ENCODE measurements at places on chromosomes 5 and 9.

GRCh38 chr5:148237785-148238417, 424 bp upstream of the MARCOL start:
- no peak overlapping the region for H3K27ac ChIP-seq
- no peaks in the 10 kb centered on the region for H3K27me3 ChIP-seq
- no peak for DNase-seq

DNA sequence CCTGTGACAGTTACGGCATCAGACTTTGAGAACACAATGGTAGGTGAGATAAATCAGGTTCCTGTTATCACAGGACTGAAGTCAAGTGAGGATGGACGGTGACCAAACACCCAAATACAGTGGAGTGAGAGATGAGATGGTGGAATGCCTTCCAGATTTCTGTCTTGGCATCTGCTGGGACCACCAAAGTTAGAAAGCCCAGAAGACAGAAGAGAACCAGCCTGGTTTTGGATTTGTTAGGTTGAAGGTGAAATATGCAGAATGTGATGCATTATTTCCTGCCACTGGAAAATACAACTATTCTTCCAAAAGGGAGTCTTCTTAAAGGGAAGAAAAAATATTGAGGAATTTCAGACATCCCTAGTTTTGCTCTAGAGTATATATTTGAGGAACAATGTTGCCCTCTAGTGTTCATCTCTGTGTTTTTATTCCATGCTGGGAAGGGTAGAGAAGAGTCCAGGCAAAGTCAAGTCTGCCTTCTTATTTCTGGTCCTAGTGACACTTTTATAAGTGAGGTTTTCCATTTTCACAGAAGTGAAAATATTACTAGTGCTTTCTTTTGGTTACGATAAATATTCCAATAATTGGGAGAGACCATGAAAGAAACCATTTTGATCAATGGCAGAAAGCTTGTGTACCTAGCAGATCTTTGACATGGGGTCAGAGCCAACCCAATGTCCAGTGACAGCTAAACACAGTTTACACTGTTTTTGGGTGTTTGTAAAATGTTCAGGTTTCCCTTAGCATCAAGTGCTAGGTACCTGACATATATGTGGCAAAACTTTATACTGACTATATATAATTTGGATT, 142.3 kb upstream of the ANKH start:
- DNase-seq = peak; percentile 43
- no peak overlapping the region for H3K27ac ChIP-seq
- H3K4me3 ChIP-seq = no peak overlapping the region
- peaks cover 9% of the 10 kb centered on the region for H3K4me1 ChIP-seq
- no peaks in the 10 kb centered on the region for H3K27me3 ChIP-seq

DNA sequence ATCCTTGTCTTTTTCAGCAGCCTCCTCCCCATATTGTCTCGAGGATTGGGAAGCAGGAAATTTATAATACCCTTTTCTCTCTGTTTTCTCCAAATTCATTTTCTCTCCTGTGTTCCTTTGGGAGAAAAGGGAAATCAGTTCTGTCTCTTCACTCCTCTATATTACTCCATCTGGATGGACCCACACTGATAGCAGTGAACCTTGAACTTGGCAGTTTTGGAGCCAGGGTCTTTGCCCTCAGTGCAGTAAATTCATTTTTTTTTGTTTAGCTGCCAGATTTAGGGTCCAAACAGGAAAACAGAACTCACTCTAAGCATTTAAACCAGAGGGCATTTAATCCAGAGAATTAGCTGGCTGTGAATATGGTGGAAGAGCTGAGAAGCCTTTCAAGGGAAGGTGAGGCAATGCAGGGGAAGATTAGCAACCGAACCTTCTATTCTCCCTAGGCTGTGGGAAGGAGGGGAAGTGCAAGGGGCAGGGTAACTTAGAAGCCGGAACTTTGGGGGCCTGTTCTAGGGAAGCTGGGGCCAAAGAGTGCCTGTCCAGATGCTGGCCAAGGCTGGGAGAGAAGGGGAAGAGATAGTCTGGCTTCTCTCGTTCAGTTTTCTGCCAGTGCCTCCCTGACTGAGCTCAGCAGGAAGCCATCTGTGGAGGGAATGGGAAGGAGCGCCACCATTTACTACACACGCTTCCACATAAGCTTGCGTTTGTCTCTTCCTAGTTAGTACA, 16.3 kb upstream of the NPR2 start:
- peaks cover 26% of the 10 kb centered on the region for H3K4me1 ChIP-seq
- H3K4me3 ChIP-seq = no peak overlapping the region
- H3K36me3 ChIP-seq = no peaks in the 10 kb centered on the region
- no peak for DNase-seq
- no peaks in the 10 kb centered on the region for H3K27me3 ChIP-seq
- H3K27ac ChIP-seq = no peak overlapping the region

DNA sequence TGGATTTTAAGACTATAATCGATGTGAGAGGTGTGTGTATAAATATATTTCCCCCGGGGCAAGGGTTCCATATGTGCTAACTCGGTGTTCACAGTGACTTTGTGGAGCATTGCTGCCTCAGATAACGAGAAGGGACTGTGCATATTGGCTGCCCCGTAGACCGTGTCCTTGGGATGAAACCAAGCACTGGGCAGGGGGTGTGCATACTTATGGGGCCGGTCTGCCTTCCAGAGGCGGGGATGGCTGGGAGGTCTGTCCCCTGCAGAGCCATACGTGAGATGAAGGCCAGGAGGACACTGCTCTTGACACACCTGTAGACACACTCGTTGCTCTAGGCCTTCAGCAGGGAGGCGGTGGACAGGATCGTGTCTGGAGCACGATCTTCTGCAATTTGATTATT, 56.0 kb upstream of the ZNF354A start:
- no peaks in the 10 kb centered on the region for H3K36me3 ChIP-seq
- no peak for DNase-seq
- H3K4me3 ChIP-seq = no peak overlapping the region
- H3K27me3 ChIP-seq = peaks cover 3% of the 10 kb centered on the region

GRCh38 chr9:93451849-93452709, 594 bp downstream of the FAM120A start:
- H3K36me3 ChIP-seq = peaks cover 21% of the 10 kb centered on the region
- H3K27me3 ChIP-seq = no peaks in the 10 kb centered on the region
- DNase-seq = peak; percentile 90

GRCh38 chr5:93221-93980, 1.4 kb downstream of the PLEKHG4B start:
- peaks cover 23% of the 10 kb centered on the region for H3K27me3 ChIP-seq
- H3K4me3 ChIP-seq = no peak overlapping the region
- no peaks in the 10 kb centered on the region for H3K4me1 ChIP-seq

DNA sequence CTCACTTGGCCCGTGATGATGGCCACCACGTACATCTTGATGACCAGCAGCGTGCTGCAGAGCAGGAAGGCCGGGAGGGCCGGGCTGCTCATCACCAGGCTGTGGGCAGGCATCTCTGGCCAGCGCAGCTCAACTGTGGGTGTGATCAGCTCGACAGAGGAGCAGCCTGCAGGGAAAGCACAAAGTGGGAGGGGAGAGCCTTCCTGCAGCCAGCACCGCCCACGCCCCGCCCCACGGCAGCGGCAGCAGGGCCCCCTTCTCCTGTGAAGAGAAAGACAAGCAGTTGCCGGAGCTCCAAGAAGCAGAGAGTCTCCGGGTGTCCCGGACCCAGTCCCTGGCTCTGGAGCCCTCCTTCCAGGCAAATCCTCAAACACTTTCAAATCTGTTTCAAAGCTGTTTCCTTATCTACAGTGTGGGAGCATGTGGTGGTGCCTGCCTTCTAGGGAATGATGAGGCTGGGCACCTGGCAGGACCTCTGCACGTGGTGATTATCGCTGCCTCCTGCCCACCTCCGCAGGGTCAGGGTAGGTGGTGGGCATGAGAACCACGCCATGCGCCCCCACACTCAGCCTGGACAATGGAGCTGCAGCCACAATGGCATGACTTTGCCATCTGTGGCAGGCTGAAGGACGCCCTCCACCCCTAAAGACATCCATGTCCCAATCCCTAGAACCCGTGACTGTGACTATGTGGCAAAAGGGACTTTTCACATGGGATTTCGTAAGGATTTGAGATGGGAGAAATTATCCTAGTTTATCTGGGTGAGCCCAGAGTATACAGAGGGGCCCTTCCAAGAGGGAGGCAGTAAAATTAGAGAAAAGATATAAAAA, at the start of gene PTGES:
TSS of gene PTGES (minus strand) at position 143 of the 830 bp plus-strand sequence. CDS start at position 113, 30 bp downstream.
- no peaks in the 10 kb centered on the region for H3K27me3 ChIP-seq
- DNase-seq = peak; percentile 90
- H3K36me3 ChIP-seq = no peaks in the 10 kb centered on the region
- H3K4me3 ChIP-seq = peak within 1 kb of the TSS; percentile 26
- H3K27ac ChIP-seq = no peak within 1 kb of the TSS

DNA sequence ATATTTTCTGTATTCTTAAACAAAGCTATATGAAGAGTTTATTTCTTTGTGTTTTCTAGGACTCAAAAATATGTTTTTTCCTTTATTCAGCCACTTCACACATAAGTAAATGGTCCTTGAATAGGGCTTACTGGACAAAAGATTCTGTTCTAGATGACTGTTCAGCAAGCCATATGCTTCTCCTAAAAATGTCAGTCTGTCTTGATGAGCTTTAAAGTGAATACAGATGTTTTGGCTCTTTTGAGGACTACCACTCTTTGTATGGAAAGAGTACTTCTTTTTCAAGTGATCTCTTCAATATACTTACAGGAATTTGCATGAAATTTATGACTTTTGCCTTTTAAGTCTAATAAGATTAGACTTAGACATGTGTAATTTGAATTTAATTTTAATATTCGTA, 8.4 kb downstream of the NDUFS4 start:
- no peak for DNase-seq
- H3K4me1 ChIP-seq = no peaks in the 10 kb centered on the region
- H3K27ac ChIP-seq = peak overlapping the region; percentile 10
- no peaks in the 10 kb centered on the region for H3K27me3 ChIP-seq

GRCh38 chr5:55816342-55816741, 34.8 kb upstream of the IL31RA start:
- H3K36me3 ChIP-seq = no peaks in the 10 kb centered on the region
- no peak overlapping the region for H3K27ac ChIP-seq
- H3K27me3 ChIP-seq = peaks cover 10% of the 10 kb centered on the region

DNA sequence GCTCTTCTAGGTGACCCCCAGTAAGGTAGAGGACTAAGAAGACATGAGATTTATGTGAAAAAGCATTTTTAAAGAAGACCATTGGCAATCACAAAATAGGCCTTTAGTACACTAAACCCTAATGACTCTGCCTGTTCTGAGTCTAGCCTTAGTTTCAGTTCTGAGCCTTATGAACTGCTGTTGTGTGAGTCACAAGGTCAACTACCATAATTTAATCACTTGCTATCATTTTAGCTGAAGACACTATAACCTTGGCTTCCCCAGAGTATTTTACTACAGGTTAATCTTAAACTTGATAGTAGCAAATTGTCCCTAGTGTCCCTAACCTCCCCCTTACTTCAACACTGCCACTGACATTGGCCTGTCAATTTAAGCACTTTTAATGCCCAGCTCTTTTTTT, 34.4 kb downstream of the APC start:
- no peak overlapping the region for H3K4me3 ChIP-seq
- no peak overlapping the region for H3K27ac ChIP-seq
- peaks cover 58% of the 10 kb centered on the region for H3K36me3 ChIP-seq
- H3K4me1 ChIP-seq = no peaks in the 10 kb centered on the region
- no peak for DNase-seq

DNA sequence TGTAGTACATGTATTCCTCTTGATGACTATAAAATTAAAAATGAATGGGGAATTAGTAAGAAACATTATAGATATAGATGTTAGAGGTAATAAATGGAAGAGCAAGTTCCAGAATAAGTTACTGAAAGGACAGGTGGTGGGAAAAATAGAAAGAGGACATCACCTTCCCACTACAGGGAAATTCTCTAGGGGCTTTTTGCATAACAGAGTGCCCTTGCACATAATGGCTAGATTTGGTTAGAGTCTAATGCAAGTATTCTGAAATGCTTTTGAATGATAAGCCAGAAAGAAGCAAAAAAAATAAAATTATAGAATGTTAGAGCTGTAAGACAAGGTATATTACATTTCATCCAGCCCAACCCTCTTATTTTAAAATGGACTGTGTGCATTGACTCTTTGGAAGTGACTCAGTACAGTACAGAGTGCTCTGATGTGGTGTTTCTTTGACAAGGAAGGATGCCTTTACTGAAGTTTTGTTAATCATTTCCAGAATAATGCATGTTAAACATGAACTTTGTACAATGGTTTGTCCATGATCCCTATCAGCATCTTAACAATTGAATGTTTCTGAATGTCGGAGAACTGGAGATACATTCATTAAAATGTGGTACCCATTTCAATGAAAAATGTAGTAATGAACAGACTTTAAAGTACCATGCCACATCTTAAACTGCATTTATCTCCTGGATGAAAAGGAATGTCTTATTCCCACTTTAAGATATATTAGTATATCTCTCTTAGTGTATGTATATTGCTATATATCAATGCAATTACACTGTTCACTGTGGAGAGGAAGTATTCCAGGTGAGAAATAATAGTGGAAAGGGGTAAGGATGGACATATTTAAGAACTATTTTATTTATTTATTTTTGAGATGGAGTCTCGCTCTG, 391.1 kb downstream of the ADGRV1 start:
- H3K4me3 ChIP-seq = no peak overlapping the region
- no peaks in the 10 kb centered on the region for H3K27me3 ChIP-seq
- H3K36me3 ChIP-seq = no peaks in the 10 kb centered on the region

DNA sequence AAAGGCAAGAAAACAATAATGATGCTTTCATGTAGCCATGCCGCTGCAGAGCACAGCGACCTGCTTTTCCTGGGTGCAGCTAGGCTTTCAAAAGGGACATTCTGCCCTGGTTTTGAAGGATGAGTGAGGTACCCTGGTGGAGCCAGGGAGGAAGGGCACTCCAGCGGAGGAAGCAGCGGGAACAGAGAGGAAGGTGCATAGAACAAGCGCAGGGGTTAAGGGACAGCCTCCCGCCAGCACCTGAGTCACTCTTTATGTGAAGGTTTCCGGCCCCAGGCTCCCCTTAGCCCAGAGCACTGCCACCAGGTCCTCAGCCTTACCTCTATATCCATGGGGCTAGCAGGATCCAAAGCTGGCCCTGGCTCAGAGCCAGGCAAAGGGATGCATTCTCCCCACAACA, 221.1 kb downstream of the CDK5RAP2 start:
- DNase-seq = no peak
- H3K36me3 ChIP-seq = no peaks in the 10 kb centered on the region
- H3K4me1 ChIP-seq = no peaks in the 10 kb centered on the region
- H3K27me3 ChIP-seq = no peaks in the 10 kb centered on the region
- no peak overlapping the region for H3K27ac ChIP-seq

DNA sequence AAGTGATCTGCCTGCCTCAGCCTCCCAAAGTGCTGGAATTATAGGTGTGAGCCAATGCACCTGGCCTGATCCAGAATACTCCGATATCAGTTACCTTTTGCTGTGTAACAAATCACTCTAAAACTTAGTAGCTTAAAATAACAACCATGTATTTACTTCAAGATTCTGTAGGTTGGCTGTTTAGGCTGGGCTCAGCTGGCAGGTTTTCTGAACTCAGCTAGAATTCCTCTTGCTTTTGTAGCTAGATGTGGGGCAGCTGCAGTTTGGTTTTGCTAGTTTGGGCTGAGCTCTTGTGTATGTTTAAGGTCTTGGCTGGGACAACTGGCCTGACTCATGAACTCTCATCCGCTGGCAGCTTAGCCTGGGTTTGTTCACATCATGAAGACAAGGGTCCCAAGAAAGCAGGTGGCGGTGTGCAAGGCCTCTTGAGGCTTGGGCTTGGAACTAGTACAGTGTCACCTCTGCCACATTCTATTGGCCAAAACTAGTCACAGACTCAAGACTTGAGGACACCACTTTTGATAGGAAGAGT, 138.3 kb upstream of the SHB start:
- H3K27me3 ChIP-seq = no peaks in the 10 kb centered on the region
- H3K4me1 ChIP-seq = no peaks in the 10 kb centered on the region
- H3K36me3 ChIP-seq = no peaks in the 10 kb centered on the region
- H3K27ac ChIP-seq = no peak overlapping the region
